ENCODE measurements at places on chromosomes 5 and 9.
A peak's percentile ranks its signal among the peaks of the same experiment; 100 is the strongest.

GRCh38 chr9:97561501-97561900 lies 60.0 kb downstream of the TMOD1 start:
- no peak for DNase-seq

DNA sequence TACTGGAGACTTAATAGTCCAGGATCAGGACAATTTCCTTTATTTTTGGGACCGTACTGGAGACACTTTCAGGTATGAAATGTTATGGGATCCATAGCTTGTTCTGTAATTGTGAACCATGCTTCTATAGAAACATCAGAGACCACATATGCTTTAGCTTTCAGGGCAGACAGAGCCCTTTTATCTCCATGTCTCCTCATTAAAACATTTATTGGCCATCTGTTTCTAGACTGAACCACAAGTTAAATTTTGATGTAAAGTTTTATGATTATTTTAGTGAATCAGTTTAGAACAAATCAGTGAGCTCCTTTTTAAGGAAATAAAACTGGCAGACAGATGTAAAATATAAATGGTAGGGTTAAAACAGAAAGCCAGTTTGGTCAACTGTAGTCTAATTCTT lies 62.0 kb downstream of the SLC27A6 start:
- DNase-seq = no peak

- DNase-seq = no peak
These were observed 2225.3 kb upstream of the C9orf72 start for GRCh38 chr9:29798599-29798998.

- DNase-seq = no peak
These were observed 352.7 kb downstream of the LRRC70 start for GRCh38 chr5:62931153-62931950.

DNA sequence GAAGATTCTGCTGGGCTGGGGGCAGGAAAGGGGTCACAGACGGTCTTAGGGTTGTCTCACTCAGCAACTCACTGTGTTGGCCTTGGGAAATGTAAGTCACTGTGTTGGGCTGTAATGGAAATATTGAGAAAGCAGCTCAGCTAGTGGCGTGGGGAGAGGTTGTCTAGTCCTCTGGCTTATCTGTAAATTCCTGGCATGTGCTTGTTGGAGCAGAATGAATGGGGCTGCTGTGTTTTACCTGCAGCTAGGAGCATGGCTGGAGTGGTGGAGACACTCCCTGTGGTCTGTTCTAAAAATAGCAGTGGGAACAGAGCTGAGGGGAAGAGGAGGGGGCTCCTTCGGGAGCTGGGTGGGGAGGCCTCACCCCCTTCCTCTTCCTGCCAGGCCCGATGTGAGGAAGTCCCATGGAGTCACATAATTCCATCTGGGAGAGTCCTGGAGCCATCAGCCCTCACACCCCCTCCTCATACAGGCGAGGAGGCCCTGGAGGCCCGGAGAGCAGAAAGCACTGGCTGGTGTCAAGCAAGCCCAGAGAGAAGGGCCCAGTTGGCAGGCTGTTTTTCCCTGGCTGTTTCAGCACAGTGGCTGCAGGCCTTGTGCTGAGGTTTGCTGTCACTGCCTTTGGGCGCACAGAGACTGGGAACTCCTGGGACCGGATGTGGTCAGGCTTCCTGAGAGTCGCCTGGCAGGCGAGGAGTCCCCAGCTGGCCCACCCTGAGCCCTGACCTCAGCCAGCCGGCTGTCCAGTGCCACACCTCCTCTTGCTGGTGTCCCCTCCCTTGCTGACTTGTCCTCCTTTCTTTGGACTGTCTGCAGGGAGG lies 84.9 kb downstream of the RGS3 start:
- peak; percentile 73 for DNase-seq

DNA sequence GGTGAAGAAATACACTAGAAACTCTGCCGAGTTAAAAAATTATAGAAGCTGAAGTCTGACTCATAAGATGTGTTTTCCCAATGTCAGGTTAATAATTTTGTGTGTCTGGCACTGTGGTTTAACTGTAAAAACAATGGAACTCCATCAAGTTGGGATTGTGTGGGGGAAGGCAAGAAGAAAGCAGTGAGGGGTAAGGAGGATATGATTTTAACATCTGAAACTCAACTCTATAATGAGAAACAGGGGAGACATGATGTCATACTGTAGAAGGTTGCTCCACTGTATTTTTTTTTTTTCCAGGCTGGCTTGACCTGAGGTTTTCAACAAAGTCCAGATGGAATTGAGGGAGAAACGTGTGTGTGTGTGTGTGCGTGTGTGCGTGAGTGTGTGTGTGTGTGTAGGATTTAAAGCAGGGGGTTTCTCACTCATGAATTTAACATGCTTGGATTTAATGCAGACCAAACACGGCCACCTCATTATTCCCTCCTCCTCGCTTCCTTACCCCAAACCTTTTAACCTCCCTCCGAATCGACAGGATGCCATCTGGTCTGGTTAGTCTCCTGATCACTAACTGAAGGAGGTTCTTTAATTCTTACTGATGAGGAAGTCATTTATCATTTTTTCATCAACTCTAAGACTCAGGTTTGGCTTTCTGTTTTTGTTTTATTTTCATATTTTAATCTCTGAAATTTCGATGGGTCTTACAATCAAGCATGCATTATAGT lies 140.2 kb upstream of the LPAR1 start:
- DNase-seq = peak; percentile 43

- no peak for DNase-seq
These were observed 130.5 kb downstream of the ELAVL2 start for GRCh38 chr9:23695572-23695971.

DNA sequence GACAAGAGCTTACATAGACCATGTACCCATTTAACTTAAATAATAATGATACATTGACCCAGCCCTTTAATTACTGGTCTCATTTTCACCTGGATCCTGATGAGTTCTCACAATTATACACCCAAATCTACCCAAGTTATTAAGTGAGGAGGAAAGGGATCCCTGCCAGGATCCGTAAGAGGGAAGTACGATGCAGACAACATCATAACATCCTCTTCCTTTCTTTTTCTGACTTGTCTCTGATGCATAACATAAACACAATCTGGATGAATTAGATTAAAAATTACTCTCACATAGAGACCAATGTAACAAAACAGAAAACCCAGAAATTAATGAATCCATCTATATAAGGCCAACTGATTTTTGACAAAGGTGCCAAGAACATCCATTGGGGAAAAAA lies 17.0 kb downstream of the MARCHF3 start:
- DNase-seq = no peak

GRCh38 chr9:104831681-104832080 lies 67.8 kb downstream of the NIPSNAP3B start:
- peak; percentile 69 for DNase-seq

- no peak for DNase-seq
These were observed 171.8 kb upstream of the TNC start for GRCh38 chr9:115289757-115290208.

DNA sequence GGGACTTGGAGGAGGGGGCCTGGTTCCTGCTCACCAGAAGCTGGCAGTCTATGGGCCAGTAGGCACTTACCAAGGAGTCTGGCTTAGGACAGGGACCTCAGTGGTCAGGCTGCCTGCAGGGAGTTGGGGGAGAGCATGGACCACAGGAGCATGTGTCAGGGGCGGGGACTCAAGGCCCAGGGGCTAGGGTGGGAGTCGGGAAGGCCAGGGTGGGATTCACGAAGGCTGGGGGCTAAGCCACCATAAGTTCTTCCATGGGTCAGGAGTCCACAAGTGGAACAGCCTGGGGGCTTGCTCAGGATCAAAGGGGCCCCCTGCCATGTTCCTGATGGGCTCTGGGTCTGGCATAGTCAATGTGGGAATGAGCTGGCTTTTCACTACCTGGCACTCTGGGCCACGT lies 11.5 kb upstream of the SLC25A48 start:
- no peak for DNase-seq

GRCh38 chr5:180049185-180049548 lies 22.4 kb downstream of the RNF130 start:
- DNase-seq = no peak

DNA sequence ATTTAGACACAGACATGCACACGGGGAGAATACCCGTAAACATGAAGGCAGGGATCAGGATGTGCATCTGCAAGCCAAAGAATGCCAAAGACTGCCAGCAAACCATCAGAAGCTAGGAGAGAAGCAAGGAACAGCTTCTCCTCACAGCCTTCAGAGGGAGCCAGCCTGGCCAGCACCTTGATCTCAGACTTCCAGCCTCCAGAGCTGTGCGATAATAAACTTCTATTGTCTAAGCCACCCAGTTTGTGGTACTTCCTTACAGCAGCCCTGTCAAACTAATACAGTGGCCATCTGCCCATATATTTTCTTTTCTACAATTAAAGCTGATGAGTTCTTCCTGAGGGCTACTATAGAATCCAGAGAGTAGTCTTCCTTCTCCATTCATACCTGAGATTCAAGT lies 135.0 kb downstream of the SNCAIP start:
- no peak for DNase-seq

DNA sequence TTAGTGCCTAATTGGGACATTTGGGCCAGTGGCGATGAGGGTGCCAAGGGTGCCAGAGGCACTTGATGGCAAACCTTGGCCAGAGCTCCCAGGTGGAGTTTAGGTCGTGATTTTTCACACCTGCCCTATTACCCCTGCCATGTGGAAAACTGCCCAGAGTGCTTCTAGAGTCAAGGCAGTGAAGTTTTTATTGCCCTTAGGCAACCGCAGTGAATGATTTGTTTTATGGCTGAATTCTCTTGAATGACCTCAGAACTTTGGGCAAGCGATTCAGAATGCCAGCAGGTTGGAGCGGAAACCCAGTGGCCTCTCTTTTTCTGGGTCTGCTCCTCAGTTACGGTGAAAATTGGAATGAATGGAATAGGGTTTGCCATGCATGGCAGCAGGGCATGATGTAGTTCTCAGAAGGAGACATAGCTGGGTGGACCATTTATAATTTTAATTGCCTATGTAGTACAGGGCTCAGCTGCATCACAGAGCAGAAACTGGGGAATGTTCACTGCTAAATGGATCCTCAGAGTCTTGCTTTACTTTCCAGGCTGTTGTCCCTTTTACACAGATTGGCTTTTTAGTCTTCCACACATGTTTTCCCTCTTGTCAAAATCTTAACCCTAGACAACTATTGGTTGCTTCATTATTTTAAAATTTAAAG lies 820.0 kb upstream of the SEMA6A start:
- DNase-seq = no peak

DNA sequence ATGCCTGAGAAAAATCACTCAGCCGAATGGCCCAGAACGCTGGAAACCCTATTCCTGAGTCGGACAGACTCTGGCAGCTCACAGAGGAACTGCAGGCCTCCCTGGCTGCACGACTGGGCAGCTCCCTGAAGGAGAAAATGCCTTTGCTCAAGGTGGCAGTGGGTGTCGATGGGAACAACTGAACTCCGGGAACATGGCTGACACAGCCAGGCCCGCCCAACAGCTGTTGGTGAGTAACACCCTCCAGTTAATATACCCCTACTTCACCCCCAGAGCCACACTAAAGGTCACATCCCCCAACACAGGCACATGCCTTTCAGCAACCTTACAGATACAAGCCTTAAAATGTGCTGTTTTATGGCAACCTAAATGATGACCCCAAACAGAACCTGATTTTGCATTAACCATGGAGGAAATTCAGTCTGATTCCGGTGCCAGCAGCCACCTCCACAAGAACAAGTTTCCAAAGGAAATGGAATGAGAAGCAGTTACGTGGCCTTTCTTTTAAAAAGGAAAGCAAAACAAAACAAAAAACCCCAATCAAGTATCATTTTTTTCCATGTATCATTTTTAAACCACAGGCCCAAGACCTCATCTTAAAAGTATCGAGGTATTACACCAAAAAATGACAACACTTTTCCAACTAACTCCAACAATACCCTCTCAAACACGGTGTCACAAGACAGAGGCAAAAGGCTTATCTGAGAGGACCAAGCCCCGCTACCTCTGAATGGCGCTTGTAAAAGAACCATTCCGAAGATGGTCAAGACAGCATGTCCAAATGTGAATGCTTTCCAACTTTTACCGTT lies 3.1 kb downstream of the KLF9 start:
- DNase-seq = peak; percentile 63

- no peak for DNase-seq
These were observed 7.8 kb downstream of the KCNV2 start for GRCh38 chr9:2725126-2725525.

DNA sequence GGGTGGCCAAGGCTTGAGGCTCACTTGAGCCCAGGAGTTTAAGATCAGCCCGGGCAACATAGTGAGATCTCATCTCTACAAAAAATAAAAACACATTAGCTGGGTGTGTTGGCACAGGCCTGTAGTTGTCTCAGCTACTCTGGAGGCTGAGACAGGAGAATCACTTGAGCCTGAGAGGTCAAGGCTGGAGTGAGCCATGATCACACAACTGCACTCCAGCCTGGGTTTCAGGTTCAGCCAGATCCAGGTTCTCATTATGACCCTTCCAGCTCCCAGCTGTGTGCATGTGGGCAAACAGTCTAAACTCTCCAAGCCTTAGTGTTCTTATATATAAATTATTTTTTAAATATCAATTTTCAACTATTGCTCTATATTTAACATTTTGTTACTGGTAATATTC lies 67.9 kb downstream of the ALDH7A1 start:
- no peak for DNase-seq

DNA sequence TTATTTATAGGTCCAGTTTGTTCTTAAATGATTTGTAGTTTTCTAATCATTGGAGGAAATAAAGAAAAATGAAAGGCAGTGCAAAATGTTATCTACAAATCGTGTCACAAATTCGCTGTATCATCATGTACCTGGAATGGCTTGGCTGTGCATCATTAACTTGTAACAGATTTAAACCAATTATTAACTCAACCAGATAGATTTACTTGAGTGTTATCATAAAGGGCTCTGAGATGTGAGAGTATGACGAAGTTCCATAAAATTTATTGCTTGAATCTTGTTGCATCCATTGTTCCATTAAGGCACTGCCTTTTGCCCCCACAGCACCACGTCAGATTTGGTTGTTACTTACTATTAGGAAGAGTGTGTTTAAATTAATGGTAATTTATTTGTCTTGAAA lies 23.5 kb downstream of the PCSK5 start:
- no peak for DNase-seq

DNA sequence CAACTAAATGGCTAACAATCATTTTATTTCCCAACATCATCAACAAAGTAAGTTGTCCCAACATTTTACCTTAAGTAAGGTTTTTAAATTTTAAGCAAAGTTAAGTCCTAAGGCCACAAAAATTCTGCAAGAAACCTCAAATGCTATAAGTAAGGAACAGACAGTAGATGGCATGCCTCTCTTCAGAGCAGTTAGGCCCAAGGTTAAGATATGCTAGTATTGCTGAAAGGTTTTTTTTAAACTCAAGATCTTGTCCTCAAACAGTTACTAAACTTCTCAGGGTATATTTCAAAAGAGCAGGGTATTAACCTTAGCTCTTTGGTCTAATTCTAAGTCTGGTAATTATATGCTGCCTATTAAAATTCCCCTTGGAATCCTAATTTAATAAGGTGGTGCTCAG lies 35.1 kb downstream of the PJA2 start:
- no peak for DNase-seq

DNA sequence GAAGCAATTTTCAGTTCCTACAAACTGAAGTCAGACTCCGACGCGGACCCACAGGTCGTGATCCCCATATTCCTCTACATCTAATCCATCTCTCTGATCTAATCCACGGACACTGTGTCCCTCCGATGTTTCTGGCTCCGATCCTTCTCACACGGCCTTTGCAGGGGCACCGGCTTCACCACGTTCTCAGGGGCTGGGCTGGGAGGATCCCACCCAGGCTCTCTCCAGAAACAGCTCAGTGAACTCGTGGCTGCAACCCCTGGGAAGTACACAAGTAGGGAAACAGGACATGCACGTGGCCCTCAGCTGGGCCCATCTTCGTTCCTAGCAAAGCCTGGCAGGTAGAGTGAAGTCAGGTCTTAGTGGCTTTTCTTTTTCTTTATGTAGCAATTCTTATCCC lies 49.1 kb upstream of the OLFM1 start:
- DNase-seq = no peak

- DNase-seq = no peak
These were observed 34.0 kb upstream of the KLF4 start for GRCh38 chr9:107523539-107523938.

GRCh38 chr9:31135567-31135966 lies 1248.9 kb upstream of the ACO1 start:
- DNase-seq = no peak

Measured in AG08395 (cell line).